ENCODE measurements at places on chromosomes 11 and 22. TPM values are rescaled to one million over a fixed set of nuclear protein-coding genes. Genes with fewer than 3 reads are reported as not detected.

- no peak for DNase-seq
Measured at GRCh38 chr11:113199866-113200265, 114.5 kb upstream of the TTC12 start.

- DNase-seq: no peak
Measured at GRCh38 chr22:24390156-24390555, 37.2 kb upstream of the ADORA2A start.

Gene OR5A1
- not detected for total RNA-seq

DNA sequence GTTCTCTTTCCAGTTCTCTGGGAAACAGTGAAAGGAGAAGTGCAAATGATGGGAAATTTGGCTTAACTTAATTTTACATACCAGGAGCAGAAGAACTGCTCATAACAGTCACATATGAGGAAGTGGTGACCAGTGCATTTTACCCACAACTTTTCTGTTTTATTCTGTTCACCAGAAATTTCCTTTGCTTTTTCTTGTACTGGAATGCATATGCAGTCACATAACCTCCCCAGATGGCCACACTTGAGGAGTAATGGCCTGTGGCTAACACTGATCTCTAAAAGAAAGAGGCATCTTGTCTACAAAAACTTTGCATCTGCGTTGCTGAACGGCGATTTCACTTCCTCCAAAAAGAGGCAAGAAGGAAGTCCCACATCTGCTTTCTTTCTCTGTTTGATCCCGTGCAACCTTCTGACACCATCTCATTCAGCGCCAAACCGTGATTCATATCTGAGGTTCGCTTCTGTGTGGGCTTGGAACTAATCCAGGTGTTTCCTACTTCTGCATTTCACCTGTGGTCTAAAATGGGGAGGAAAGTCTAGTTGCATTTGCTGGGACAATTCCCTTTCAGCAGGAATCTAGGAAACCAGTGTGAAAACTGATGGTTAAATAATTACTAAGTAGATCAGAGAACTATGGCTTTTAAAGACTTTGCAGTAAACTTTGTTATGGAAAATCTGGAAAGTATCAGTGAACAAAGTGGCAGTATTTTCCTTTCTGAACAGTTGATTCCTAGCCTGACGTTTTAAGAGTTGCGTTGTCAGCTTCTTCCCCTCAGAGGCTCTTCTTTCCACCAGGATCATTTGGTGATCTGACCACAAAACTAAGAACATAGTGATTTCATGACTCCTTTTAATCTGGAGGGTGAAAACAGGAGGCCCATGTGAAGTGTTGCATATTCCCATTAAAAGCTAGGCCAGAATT, 4.2 kb upstream of the MPEG1 start:
- DNase-seq: no peak

Gene CCDC73
- not detected for total RNA-seq

Gene LMNTD2
- 0.27 TPM for total RNA-seq

Gene APLNR
- 3.5 TPM for total RNA-seq

GRCh38 chr22:27459999-27460398, 341.6 kb downstream of the MN1 start:
- no peak for DNase-seq

GRCh38 chr22:25091458-25091857, 108.2 kb upstream of the CRYBB3 start:
- DNase-seq: no peak

DNA sequence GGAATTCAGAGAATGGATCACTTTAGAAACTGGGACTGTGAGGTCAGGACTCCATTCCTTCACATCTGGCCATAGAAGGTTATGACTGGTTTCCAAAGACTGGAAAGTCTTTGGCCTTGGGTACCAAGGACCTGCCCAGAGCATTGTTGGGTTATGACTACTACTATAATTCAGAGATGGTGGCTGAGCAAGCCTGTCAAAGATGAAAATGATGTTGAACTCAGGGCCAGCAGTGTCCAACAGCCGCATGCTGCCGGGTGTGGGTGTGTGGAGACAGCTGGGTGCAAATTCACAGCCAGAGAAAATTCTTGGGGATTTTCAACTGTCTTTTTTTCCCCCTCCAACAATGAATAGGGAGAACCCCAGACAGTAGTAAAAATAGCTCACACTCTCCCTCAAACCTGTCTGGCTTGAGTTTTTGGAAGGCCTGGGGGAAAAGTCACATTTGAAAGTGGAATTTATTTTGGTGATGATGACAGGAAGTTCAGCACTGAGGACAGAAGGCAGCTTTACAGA, 166.8 kb upstream of the NCAM1 start:
- DNase-seq: no peak

- peak; percentile 86 for DNase-seq
Measured at GRCh38 chr11:64858467-64859263, 14.2 kb upstream of the CDC42BPG start.

GRCh38 chr11:69066122-69067112, 17.7 kb downstream of the TPCN2 start:
- no peak for DNase-seq

DNA sequence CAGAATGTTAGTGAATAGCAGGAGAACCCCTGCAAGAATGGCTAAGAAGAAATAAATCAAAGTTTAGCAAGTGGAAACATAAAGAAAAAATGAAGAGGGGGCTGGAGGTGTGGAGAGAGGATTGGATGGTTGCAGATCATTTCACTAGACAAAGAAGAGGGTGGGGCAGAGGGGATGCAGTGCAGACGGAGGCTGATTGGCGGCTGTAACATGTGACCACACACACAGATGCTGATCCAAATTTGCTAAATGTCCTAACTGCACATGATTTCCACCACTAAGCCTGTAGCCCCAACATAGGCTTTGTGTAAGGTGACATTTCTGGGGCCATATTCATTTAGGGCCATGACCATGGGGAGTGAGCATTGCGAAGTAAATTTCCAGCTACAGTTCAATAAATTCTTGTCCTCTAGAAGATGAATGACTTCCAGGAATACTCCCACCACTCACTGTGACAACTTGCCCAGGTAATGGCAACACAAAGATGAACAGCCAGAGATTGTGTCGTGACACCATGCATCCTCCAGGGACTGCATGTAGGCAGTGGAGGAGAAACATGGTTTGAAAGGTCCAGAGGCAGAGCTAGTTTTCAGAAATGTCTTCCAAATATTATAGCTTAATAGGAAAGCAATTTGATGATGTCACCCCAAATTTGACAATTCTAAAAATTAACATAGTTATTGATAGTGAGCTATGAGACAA, 6.8 kb downstream of the KRTAP5-11 start:
- DNase-seq: no peak

- DNase-seq: no peak
Measured at GRCh38 chr11:19666951-19667350, 45.7 kb upstream of the NAV2 start.

DNA sequence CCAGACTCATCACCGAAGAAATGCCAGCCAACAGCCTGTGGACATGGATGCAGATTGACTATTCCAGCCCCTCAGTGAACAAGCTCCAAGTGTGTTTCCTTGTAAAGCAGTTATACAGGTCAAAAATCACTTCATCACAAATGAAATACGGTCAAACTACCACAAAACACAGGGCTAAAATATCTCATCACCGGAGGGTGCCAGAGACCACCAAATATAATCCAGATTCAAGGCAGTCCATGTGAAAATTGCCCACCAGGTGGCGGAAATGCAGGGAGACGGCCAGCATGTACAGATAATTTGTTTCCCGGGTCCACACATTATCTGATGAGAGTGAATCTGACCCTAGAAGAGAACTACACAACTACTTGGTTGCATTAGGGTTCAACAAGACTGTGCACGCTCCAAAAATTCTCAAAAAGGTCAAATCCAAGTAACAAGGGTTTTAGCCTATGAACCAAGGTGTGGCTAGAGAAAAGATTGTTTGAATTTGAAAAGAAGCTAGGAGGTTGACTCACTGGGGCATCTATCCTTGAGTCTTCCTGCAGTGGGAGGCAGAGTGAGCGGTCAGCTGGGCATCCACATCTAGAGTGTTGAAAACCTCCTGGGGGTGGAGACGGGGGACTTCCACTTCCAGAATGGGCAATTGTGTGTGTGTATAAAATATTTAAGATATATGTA, 71.7 kb downstream of the IGLL5 start:
- peak; percentile 57 for DNase-seq

GRCh38 chr11:67301951-67302516, 1.3 kb upstream of the SSH3 start:
- DNase-seq: peak; percentile 69

Gene SHISAL1
- 0.05 TPM for total RNA-seq

DNA sequence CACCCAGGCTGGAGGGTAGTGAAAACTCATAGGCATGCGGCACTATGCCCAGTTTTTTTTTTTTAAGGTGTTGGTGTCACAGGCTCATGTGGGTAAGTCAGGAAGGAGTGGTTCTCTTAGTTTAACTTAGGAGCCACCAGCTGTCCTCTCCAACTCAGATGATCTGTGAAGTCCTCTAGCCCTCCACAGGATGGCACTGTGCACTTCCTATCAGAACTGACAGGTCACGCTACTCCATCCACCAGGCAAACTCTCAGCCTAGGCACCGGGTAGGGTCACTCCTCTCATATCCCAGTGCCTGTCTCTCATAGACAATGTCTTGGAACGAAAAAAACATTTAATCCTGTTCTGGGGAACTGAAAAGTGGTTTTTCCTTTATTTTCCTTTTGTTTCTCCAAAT, 16.5 kb downstream of the NAP1L4 start:
- DNase-seq: no peak

DNA sequence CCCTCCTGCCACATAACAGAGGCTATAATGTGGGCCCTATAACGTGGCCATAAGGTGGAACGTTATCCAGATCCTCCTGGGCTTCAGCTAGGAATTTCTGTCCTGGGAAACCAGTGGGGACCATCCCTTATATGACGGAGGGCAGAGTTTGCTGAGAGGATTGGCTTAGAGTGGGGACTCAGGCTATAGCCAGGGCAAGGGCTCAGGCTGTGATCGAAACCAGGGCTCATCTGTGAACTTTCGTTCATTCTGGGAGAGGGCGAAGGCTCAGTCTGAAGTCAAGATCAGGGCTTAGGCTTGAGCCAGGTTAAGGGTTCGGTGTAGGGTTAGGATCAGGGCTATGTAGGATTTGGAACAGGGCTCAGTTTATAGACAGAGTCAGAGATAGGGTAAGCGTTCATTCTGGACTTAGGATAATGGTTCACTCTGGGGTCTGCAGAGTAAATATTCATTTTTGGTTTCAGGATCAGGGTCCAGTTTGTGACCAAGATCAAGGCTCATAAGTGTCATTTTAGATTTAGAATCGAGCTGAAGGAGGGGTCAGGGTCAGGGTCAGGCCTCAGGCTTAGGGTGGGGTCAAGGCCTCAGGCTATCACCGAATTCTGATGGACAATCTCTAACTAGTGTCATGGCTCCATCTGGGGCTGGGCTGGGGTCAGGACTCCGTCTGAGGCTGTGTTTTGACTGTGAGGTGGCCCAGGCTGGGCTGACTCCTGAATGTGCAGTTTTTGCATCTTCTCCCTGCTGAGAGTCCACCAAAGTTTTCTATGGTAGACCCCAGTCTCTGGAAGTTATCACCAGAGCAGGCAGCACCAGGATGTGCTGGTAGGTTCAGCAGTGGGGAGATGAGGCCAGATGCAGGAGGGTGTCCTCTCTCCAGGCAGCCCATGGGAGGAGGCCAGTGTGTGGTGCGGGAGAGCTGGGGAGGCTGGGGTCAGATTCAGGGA, 33.9 kb upstream of the SOX10 start:
- no peak for DNase-seq

Gene ESAM
- 29.7 TPM for total RNA-seq

- DNase-seq: no peak
Measured at GRCh38 chr11:40722179-40722795, 737.2 kb downstream of the LRRC4C start.

DNA sequence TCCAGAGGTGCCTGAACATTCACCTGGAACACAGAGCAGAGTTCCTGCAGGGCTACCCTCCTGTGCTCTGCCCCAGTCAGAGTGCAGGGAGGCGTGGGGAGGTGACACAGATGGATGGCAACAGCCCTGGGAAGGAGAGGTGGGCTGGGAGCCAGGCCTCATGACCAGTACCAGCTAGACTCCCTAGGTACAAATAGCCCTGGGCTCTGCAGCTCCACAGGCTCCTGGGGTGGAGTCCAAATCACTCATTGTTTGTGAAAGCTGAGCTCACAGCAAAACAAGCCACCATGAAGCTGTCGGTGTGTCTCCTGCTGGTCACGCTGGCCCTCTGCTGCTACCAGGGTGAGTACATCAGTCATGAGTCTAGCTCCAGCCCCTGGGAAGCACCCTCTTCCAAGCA, at the start of gene SCGB1D2:
SCGB1D2 (plus strand) TSS at position 219 of the 400 bp plus-strand sequence; CDS start at position 288, 69 bp downstream.
- DNase-seq: peak; percentile 81

DNA sequence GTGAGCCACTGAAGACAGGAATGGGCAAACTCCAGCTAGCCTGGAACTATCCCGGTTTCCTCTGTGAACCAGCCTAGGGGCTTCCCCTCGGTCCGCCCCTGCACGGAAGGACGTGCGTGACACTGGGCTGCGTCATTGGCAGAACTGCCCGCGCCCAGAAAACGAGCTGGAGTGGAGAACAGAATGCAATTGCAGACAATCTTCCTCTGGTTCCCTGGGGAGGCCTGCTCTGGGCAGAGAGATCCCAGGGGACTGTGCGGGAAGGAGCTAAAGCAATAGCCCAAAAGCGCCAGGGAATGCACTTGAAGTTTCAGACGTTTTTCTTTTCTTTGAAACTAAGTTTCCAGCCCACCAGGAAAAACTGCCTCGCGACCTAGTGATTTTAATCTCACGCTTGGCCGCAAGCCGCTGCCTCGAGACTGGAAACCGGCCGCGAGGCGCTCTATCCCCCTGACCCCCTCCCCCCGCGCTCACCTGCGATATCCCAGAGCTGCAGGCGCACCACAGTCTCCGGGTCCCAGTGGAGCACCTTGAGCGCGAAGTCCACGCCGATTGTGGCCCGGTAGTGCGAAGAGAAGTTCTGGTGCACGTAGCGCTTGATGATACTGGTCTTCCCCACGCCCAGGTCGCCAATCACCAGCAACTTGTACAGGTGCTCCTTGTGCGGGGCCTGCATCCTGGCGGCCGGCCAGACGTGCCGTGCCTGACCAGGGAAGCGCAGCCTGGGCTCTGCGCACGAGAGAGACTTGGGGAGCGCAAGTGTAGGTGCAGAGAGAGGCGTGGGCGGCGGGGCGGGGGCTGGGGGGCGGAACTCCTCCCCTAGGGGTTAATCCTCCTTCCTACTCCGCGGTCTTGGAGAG, at the start of gene RAB38:
RAB38 (minus strand) TSS at position 735 of the 860 bp plus-strand sequence; CDS start at position 676, 59 bp downstream.
- peak; percentile 71 for DNase-seq

DNA sequence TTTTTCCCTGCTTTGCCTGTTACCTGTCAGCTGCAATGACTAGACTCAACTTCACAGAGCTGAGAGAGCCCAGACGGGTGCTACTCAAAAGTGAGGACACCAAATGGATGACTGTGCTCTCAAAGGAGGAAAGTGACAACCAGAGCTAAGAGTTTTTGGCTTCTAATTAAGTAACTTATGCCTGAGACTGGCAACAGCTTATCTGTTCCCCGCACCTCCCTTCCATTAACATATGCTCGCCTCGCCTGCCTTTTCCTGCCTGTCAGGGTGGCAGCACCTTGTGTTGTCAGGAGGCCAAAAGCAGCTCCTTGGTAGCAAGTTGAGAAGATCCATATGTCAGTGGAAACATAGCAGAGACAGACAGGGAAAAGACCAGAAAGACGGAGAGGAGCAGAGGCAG, 573.9 kb upstream of the KIRREL3 start:
- no peak for DNase-seq

DNA sequence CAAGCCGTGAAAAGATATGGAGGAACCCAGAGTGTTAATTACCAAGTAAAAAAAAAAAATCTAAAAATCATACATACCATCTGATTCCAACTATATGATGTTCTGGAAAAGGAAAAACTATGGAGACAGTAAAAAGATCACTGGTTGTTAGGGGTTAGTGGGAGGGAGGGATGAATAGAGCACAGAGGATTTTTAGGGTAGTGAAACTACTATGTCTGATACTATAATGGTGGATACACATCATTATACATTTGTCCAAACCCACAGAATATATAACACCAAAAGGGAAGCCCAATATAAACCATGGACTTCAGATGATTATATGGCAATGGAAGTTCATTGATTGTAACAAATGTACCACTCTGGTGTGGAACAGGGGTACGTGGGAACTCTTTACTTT, 74.1 kb downstream of the ENTHD1 start:
- DNase-seq: no peak

Gene GSTT2B
- 12.3 TPM for total RNA-seq
